ENCODE measurements at places on chromosomes 6 and 20. TPM values are rescaled to one million over a fixed set of nuclear protein-coding genes. Genes with fewer than 3 reads are reported as not detected.

DNA sequence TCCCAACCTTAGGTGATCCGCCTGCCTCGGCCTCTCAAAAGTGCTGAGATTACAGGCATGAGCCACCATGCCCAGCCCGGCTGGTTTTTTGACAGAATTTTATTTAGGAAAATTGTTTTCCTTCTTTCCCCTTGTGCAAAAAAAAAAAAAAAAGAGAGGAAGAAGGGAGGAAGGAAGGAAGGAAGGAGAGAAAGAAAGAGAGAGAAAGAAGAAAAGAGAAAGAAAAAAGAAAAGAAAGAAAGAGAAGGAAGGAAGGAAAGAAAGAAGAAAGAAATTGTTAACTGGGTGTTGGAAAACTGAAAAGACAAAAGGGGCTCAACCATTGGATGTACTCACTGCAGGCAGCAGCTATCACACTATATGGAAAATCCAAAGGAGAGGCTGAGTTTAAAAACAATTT, 1.4 kb upstream of the RNF8 start:
- no peak for DNase-seq

- DNase-seq = no peak
Observed at GRCh38 chr6:64520050-64520449, 884.4 kb downstream of the PHF3 start.

DNA sequence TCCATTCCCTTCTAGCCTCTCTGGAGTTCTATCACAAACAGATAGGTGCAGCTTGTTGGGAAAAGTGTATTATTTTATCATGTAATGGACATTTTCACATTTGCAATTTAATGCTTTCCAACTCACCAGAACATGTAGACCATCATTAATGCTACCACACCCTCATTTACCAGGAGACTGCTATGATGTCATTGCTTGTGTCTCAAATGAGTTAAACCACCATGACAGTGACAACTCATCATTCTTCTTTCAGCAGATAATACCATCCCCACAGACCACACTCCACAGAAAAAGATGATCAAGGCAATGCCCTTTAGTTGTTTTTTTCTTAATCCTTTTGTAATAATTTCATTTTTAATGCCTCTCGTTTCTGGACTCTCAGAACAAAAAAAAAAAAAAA, 168.7 kb downstream of the AIG1 start:
- DNase-seq = no peak

DNA sequence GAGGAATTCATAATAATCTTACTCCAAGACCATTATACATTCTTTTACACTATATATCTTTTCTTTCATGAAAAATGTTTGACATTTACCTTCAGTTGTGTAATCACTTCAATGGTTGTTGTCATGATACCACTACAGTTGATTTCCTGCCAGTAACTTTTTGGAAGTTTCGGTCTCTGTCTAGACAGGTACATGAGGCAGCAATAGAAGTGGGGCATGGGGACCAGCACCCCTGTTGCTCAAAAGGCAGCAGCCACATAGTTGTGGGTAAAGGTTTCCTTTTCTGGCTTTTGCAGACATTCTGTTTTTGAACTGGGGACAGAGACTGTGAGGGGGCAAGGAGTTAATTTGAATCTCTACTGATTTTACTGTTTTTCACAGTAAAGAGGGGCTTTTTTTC, 14.1 kb downstream of the SAMD5 start:
- DNase-seq = no peak

Gene SLC17A1
- not detected for total RNA-seq

Gene TCFL5
- total RNA-seq = 29.0 TPM

Gene KIAA1755
- 57.9 TPM for total RNA-seq

Gene CALHM4
- total RNA-seq = not detected

Gene PSORS1C2
- total RNA-seq = not detected

Gene CSTF1
- total RNA-seq = 20.9 TPM

Gene CFAP206
- total RNA-seq = 3.5 TPM
